Frontal cortex (tissue), 4 donors: ENCODE measurements at places on chromosomes 1 and 21.

DNA sequence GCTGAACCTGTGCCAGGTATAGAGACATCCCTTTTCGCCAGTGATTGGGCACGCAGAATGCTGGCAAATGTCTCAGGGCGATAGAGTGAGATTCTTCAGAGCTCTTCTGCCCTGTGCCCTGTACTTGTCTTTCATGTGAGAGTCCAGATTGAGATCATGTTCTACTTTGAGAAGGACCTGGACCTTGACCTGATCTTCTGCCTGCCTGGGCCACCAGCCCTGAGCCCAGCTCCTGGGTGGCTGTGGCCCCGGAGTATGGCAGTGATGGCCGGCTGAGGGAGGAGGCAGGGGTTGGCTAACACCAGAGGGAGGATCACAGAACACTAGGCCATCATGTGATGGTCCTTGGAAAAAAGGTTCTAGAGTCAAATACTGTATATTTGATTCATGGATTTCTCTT, 13.8 kb downstream of the STRIP1 start:
- DNase-seq, result no peak

DNA sequence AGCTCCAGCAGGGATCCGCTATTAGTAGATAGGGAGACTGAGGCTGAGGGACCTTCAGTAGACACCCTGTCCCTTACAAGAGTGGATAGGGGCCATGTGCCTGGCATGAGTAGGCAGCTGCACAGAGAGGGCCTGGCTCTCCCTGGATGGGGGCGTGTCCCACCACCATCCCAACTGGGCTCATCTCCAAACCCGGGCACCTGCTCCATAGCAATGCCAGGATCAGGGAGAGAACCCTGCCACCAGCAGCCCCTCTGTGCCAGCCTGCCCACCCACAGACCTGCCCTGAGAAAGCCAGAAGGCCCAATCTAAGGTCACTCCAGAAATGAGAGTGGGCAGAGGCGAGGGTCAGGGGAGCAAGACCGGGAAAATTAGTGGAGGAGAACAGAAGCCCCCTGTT, 121.3 kb downstream of the GRIK3 start:
- DNase-seq, result no peak

- DNase-seq, result no peak
Observed at GRCh38 chr1:230641346-230641745, 935 bp upstream of the COG2 start.

- no peak for DNase-seq
Observed at GRCh38 chr21:16309250-16309971, 579.6 kb downstream of the USP25 start.

- no peak for DNase-seq
Observed at GRCh38 chr1:165851034-165851658, 23.7 kb downstream of the UCK2 start.

- DNase-seq, result no peak
Observed at GRCh38 chr1:199042193-199042592, 403.4 kb downstream of the PTPRC start.

DNA sequence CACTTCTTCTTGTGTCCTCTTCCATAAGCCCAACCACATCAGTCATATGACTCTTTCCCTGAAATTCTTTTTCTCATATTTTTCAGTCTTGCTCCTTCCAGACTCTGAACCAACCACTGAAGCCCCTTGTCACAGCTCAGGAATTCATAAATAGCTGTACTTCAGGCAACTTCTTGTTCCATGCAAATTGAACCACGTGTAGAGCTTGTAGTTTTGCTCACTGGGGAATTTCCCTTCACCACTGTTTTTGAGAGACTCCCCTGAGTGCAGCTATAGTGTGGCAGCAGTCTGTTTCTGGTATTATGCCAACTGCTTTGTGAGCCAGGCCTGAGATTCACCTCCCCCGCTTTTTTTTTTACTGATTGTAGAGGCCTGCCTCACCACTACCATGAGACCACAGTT, 150.3 kb upstream of the SPAG17 start:
- DNase-seq, result no peak
